Nasal cavity respiratory epithelium epithelial cell of viscerocranial mucosa (primary cell): ENCODE measurements at places on chromosomes 1 and 21. TPM values are rescaled to one million over a fixed set of nuclear protein-coding genes. Genes with fewer than 3 reads are reported as not detected.

Gene LRRC7
- under 0.01 and 0.07 TPM in 2 replicates for total RNA-seq

Gene GNG4
- total RNA-seq: 0.57 TPM in 1 of 2 replicates, not detected in the other

Gene TMEM234
- 10.9 and 11.2 TPM in 2 replicates for total RNA-seq

Gene GBP6
- total RNA-seq: 29.4 and 82.7 TPM in 2 replicates

Gene ALG6
- 14.7 and 19.1 TPM in 2 replicates for total RNA-seq

Gene S100A1
- total RNA-seq: not detected in 2 replicates

Gene KIF17
- total RNA-seq: 1.7 and 2.1 TPM in 2 replicates

Gene CNKSR1
- 12.3 and 19.6 TPM in 2 replicates for total RNA-seq

Gene VHLL
- total RNA-seq: 0.57 TPM in 1 of 2 replicates, not detected in the other

Gene VASH2
- total RNA-seq: 0.07 TPM in 1 of 2 replicates, not detected in the other

Gene RBP7
- total RNA-seq: 0.28 TPM in 1 of 2 replicates, not detected in the other

Gene OR2T12
- not detected in 2 replicates for total RNA-seq

Gene ZNF648
- total RNA-seq: 0.21 TPM in 1 of 2 replicates, not detected in the other

Gene RGS1
- not detected in 2 replicates for total RNA-seq

Gene FH
- 56.7 and 58.4 TPM in 2 replicates for total RNA-seq

Gene CLDN19
- total RNA-seq: 0.07 TPM in 1 of 2 replicates, not detected in the other

Gene DPH2
- total RNA-seq: 31.4 and 39.6 TPM in 2 replicates

Gene ADAM30
- total RNA-seq: not detected in 2 replicates

Gene MATN1
- not detected in 2 replicates for total RNA-seq
